NCI-H2081 (cell line): ENCODE measurements at places on chromosomes 13 and 19.

GRCh38 chr13:30502237-30502636 lies 36.5 kb upstream of the HMGB1 start:
- DNase-seq = no peak

- DNase-seq = no peak
Observed at GRCh38 chr13:95226476-95226875, 74.8 kb downstream of the ABCC4 start.

DNA sequence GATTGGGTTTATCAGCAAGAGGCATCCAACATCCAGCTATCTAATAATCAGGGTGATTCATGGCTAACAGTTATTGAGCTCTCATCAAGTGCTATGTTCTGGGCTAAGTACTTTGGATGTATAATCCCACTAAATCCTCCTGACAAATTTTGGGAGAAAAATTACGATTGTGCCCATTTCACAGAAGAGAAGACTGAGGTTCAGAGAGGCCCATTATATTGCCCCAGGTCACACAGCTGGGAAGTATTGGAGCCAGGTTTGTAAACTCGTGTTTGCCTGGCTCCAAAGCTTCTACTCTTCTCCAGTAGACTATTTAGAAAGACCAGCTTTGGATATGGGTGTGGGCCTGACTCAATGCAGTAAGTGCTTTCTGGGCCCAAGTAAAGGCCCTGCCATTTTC lies 20.9 kb upstream of the CALM3 start:
- no peak for DNase-seq

DNA sequence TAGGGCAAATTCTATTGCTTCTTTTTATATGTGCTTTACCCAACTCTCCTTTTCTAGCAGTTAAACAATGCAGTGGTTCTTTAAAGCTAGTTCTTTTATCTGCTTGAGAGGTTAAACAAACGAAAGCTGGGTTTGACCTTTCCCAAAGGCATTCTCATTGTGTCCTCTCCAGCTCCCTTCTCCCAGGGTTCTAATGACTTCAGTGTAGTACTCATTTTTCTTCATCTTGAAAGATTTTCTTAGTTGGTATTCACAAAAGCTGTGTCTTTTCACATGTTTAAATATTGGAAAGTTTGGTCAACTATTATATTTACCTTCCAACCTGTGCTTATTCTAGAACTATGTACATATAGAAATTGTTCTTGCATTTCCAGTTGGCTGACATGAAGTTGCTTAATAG lies 1.5 kb downstream of the WASF3 start:
- no peak for DNase-seq

GRCh38 chr13:110713981-110714796 lies 689 bp downstream of the ING1 start:
- DNase-seq = peak; percentile 51

- DNase-seq = no peak
Observed at GRCh38 chr19:10205636-10206035, 10.9 kb upstream of the DNMT1 start.
